ENCODE measurements at places on chromosomes 16 and 17.

GRCh38 chr17:41571561-41572434 lies at the start of gene KRT9:
KRT9 (minus strand) TSS chr17:41572059; CDS start chr17:41571992, 67 bp downstream.
- no peak for DNase-seq

- DNase-seq: no peak
These were observed 19.9 kb upstream of the ZC3H18 start for GRCh38 chr16:88550246-88550661.

DNA sequence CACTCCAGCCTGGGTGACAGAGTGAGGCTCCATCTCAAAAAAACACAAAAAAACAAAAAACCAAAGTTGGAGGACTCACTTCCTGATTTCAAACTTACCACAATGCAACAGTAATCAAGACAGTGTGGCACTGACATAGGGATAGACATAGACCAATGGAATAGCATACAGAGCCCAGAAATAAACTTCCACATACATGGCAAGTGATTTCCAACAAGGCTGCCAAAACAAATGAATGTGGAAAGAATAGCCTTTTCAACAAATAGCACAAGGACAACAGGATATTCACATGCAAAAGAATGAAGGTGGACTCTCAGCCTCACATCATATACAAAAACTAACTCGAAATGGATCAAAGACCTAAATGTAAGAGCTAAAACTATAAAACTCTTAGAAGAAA lies 36.8 kb upstream of the RASD1 start:
- no peak for DNase-seq

DNA sequence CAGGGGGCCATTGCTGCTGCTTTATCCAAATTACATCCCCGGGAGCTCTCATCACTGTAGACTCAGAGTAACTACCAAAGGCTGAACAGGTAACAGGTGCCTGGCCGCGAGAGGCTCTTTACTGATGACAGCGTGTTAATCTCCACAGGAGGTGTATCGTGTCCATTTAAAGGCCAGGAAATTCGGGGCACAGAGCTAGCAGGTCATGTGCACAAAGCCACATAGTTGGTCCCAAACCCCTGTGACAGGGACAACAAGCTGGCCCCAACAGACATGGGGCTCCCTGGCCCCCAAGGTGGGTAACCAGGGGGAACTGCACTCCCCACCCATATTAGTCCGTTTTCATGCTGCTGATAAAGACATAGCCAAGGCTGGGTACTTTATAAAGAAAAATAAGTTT lies 55.3 kb upstream of the RBFOX3 start:
- DNase-seq: peak; percentile 31

DNA sequence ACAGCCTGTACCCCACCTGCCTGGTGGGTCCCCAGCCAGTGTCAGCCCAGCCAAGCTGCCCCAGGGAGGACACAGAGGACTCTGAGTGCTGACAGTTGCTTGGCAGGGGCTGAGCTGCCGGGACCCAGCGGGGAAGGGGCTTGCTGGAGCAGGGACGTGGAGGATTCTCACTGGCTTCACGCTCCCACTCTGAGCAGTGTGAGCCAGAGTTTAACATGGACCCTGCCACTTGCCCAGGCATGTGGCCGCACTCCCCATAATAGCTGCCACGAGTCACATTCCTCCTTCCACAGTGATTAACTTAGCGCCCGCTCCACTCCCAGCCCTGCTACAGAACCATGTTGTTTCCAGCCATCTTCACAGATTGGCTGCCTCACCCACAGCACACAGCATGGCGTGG lies 31.2 kb downstream of the SREBF1 start:
- DNase-seq: no peak

GRCh38 chr16:54067322-54068065 lies 219.1 kb downstream of the IRX3 start:
- DNase-seq: no peak

DNA sequence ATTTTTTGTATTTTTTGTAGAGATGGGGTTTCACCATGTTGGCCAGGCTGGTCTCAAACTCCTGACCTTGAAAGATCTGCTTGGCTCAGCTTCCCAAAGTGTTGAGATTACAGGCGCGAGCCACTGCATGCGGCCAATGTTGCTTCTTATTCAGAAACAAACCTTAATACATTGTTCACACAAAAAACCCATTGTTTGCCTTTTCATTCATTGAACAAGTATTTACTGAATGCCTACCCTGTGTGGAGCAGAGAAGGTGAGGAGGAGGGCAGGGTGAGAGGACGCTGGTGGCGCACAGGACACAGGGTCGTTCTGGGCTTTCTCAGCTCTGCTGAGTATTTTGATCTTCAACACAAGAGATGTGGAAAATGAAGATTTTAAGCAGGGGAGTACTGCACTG lies 8.0 kb upstream of the KRT23 start:
- no peak for DNase-seq

DNA sequence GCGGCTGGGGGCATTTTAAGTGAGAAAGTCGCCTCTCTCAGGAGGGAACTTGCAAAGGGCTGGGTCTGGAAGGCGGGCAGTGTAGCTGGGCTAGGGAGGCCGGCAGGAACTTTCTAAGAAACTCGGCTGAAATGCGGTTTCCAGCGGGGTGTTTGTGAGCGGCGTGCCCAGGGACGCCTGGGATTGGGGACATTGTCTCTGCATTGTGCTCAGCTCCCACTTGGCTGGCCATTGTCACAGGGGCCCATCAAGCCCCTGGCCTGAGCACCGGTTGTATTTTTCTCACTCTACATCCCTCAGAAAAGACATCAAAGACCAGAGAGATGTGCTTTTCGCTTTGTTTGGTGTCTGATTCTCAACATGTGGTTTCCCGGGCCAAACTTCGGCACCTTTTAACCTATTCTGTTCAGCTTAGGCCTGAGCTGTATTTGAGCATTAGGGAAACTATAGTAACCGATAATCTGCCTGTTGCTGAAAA lies 291.1 kb upstream of the IRX3 start:
- no peak for DNase-seq

DNA sequence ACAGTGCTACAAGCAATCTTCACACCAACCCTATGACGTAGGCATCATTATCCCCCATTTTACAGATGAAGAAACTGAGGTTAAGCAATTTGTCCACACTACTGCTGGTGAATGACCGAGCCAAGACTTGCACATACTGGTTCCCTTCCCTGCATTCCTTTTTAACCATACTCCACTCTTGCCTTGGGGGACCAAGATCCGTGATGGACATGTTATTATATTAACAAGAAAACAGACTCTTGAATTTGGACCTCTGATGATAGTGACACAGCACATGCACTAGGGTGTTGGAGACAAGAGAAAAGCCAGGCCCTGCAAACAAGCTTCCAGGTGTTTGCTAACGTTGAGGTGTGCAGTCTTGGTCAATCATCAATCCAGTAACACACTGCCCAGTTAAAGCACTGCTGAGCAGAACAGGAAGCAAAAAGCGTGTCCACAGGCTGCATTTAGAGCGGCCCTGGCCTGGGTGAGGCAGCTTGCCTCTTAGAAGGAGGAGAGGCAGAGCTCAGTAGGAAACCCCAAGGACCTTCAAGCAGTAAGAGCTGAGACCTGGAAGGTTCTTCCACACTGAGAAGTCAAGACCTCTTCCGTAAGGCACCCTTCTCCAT lies 36.7 kb downstream of the HNF1B start:
- no peak for DNase-seq

- no peak for DNase-seq
These were observed 156.2 kb upstream of the TNRC6C start for GRCh38 chr17:77802333-77802615.

GRCh38 chr16:73233846-73234424 lies 186.0 kb upstream of the ZFHX3 start:
- DNase-seq: no peak

GRCh38 chr17:49595980-49596379 lies 20.3 kb downstream of the NXPH3 start:
- no peak for DNase-seq

GRCh38 chr17:35531160-35531559 lies 6.3 kb downstream of the SLFN12L start:
- DNase-seq: no peak

GRCh38 chr16:11470676-11471415 lies 115.9 kb downstream of the LITAF start:
- DNase-seq: no peak

DNA sequence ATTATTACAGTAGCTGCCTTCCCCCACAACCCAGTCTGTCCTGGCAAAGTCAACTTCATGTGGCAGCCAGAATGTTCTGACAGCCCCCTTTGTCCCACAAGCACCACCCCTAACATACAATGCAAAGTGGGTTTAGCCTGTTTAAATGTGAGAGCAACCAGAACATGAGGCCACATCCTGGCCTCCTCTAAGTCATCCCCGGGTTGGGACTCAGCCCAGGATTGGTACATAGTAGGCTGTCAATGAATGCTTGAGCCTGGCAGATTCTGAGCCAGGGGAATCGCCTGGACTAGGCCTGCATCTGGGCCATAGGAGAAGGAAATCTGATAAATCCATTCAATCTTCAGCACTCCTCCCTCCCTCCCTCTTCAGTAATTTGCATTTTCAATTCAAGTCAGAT lies 4.3 kb upstream of the ITGA3 start:
- no peak for DNase-seq

GRCh38 chr17:58331815-58332777 lies 3.5 kb upstream of the TSPOAP1 start:
- no peak for DNase-seq

- DNase-seq: no peak
These were observed 28.9 kb downstream of the TNRC6A start for GRCh38 chr16:24758373-24758772.

GRCh38 chr16:80607204-80607603 lies 66.4 kb downstream of the DYNLRB2 start:
- no peak for DNase-seq

DNA sequence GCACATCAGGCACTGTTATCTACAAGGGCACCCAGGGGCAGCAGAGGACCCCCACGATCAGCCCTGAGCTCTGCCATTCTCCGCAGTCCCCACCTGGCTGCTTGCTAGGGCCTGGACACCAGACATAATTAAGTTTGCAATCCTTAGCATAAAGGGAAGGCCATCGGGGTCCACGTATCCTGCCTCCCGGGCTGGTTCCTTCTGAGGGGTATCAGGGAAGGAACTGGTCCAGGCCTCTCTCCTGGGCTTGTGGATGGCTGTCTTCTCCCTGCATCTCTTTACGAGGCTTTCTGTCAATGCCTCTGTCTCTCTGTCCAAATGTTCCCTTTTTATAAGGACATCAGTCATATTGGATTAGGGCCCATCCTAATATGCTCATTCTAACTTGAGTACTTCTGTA lies 77.8 kb downstream of the CYLD start:
- no peak for DNase-seq

- DNase-seq: no peak
These were observed 5.1 kb upstream of the SCNN1B start for GRCh38 chr16:23296994-23297393.

DNA sequence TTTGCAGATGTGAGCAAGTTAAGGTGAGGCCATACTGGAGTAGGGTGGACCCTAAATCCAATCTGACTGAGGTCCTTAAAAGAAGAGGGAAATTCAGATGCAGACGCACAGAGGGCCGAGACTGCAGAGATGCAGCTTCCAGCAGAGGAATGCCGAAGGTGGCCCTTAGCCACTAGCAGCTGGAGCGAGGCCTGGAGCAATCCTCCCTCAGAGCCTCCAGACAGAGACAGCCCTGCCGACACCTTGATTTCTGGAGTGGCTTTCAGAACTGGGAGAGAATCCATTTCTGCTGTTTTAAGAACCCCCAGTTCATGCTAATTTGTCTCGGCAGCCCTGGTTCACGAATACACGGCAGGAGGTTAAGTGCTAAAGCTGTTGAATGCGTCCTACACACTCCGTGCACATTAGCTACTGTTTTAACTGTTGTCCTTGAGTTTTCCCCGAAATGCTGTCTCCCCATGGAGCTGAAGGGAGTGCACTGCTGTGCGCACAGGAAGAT lies 135.5 kb downstream of the IRF8 start:
- no peak for DNase-seq

DNA sequence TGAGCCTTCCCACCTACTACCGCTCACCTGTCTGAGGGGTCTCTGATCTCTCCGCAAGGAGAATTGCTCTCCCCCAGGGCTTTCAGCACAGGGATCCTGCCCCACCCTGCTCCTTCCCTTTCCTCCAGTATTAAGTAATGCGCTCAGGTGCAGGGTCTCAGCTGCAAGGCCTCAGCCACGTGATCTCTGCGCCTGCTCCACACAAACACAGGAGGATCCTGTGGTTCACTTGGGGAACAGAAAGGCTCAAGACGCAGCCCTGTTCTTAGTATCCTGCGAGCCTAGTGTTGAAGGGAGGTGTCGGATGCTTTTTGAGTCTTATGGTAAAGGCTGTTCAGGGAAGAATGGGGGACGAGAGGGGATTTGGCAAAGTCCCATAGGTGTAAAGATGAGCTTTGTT lies 41.6 kb upstream of the GCSH start:
- no peak for DNase-seq

DNA sequence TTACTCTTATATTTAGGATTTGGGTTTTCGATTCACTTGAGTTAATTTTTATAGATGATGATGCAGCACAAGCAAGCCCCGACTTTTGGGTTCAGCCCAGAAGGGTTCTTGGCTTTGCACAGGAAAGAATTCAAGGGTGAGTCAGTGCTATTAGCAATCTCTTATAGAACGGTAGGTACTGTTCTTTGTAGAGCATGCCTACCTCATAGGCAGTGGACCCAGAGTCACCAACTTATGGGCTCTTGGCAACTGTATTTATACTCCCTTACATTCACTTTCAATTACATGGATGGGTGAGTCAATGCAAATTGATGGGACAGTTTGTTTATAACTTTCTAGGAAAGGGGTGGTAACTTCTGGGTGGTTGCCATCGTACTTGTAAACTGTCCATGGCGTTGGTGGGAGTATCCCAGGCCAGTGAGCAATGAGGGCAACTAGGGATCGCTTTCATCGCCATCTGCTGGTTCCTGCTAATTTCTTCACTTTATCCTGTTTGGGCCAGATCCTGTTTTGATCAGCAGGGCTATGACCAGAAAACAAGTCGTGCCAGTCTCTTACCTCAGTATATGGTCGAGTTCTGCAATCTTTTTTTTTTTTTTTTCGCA lies 362.6 kb downstream of the CNTNAP4 start:
- DNase-seq: no peak

GRCh38 chr17:42563543-42563942 lies 1.6 kb downstream of the COASY start:
- DNase-seq: no peak

GRCh38 chr17:5467416-5467815 lies 1.4 kb downstream of the DHX33 start:
- no peak for DNase-seq

DNA sequence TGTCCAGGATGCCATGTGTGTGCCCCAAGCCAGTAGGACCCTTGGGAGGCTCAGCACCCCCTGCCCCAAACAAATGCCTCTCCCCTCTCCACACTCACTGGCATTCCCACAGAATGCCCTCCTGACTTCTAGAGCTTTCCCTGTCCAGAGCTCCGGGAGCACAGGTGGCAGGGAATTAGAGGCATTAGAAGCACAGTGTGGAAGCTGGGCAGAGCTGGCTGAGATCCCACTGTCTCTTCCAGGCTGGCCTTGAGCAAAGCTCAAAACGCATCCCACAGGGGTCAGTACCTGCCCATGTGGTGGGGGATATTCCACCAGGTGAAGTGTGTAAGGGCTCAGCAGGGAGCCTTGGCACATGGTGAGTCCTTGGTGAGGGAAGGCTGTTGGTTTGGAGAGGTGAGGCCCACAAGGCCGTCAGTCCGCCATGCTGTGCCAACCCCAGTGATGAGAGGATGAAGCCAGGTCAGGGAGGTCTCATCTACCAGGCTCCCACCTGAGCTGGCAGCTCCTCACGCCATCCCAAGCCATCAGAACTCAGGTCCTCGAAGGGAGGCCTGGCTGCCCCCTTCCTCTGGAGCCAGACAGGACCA lies 18.1 kb downstream of the ENDOV start:
- DNase-seq: no peak

GRCh38 chr16:58507963-58508670 lies 7.2 kb upstream of the SETD6 start:
- no peak for DNase-seq

- DNase-seq: no peak
These were observed 2285.8 kb downstream of the TP53TG3F start for GRCh38 chr16:35745191-35745590.

GRCh38 chr16:86379505-86379846 lies 130.9 kb upstream of the FOXF1 start:
- DNase-seq: no peak

Measured in coronary artery (tissue), 2 donors.